Astrocyte (in vitro differentiated cells and primary cell): ENCODE measurements at places on chromosomes 7 and 10.
A peak's percentile ranks its signal among the peaks of the same experiment; 100 is the strongest.

- no peak for DNase-seq
Observed at GRCh38 chr7:131124001-131124629, 203.6 kb upstream of the MKLN1 start.

DNA sequence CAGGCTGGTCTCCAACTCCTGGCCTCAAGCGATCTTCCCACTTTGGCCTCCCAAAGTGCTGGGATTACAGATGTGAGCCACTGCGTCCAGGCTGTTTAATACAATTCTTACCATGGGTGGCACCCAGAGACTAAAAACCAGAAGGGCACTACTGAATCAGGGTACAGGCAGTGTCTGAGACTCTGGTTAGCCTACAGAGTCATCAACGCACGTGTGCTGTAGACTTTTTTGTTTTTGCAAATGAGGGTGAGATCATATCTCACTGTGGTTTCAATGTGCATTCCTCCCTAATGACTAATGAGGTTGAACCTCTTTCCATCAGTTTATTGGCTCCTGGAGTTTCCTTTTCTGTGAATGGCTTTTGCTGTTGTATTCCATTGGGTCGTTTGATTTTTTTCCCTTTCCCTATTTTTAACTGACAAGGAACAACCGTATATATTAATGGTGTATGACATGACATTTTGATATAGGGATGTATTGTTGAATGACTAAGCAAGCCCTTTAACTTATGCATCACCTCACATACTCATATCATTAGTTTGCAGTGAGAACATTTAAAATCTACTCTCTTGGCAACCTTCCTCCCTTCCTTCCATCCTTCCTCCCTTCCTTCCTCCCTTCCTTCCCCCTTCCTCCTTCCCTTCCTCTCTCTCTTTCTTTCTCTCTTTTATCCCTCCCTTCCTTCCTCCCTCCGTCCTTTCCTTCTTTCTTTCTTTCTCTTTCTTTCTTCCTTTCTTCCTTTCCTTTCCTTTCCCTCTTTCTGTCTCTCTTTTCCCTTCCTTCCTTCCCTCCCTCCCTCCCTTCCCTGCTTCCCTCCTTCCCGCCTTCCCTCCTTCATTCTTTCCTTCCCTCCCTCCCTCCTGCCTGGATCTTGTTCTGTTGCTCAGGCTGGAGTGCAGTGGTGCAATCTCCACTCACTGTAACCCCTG is 9.3 kb upstream of the TMEM270 start:
- peak; percentile 98 for DNase-seq

GRCh38 chr7:55521917-55522902 is 50.1 kb downstream of the VOPP1 start:
- DNase-seq = no peak

DNA sequence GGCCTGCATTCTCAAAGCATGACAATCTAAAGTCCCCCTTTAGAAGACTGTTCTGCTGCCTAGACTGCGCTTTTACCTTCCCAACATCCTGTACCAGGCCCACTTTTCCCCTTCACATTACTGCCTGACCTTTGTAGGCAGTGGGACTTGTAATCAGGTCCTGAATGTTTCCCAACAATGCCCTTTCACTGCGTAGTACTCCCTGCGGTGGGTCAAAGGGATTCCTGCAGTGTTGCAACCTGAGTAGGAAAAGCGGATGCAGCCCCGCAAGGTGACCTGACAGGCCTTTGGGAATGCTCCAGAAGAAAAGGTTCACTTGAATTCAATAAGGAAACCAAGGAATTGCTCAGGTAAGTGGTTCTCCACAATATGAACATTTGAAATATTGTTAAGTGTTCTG is 4.9 kb upstream of the TCAF1 start:
- no peak for DNase-seq

DNA sequence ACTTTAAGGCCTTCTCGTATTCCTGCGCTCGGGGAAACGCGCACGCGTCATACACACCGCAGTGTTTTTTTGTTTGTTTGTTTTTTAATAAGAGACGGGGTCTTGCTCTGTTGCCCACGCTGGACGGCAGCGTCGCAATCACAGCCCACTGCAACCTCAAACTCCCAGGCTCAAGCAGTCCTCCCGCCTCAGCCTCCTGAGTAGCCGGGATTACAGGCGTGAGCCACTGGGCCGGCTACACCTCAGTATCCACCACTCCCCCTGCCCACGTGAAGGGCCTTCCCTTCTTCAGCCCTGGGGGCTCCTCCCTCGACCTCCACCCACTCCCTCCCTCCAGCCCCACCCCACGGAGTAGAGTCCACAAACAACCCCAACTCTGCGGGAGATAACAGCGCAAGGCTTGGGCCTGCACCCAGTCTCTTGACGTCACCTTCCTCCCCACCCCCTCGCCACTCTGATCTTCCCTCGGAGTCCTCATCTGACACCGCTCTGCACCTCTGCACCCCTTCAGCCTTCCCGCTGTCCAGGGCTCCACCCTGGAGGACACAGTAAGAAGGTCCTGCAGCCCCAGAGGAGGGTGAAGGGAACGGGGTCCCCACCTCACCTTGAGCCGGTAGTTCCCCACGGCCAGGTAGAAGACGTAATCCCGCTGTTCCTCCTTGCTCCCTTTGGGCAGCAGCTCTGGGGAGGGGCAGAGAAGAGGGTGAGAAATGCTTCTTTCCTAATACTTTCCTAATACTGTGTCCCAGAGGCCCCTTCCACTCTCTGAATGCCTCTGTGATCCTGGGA is 2.8 kb upstream of the CLDN15 start:
- no peak for DNase-seq

- peak; percentile 74 for DNase-seq
Observed at GRCh38 chr7:16801111-16801542, 3.7 kb downstream of the AGR2 start.

- DNase-seq = no peak
Observed at GRCh38 chr7:67659091-67659490, 662.5 kb downstream of the TYW1 start.
